SW 1271 (cell line): ENCODE measurements at places on chromosomes 6 and 20.

DNA sequence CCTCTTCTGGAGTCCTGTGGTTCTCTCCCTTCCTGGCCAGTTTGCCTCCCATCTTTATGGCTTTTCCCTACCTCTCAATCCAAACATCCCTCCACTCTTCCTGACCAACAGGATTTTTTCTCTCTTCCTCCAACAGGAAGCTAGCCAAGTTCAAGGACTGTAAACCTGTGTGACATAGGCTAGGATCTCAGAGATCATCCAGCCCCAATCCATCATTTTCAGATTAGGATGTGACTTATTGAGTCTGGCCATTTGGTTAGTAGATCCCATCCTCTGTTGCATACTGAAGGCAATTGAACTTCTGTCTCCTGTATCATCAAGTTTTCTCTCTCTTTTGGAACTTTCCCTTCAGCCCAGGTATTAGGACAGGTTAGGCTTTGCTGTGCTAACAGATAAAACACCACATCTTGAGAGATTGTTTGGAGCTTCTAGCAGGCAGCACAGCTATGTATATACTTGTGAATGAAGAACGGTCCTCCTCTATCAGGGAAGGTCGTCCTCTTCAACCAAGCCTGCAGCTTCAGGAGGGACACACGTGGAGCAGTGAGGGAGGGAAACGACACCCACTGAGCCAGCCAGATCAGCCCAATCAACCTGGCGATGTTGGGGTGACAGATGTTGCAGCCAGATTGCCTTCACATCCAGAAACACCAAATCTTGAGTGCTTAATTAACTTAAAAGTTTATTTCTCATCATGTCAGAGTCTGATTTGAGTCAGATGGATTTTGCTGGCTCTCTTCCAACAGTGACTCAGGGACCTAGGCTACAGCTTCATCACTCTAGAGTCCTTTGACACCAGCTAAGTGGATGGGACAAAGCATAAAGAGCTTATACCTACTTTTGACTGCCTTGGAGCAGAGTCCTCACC is 106.8 kb downstream of the GJA10 start:
- no peak for DNase-seq

DNA sequence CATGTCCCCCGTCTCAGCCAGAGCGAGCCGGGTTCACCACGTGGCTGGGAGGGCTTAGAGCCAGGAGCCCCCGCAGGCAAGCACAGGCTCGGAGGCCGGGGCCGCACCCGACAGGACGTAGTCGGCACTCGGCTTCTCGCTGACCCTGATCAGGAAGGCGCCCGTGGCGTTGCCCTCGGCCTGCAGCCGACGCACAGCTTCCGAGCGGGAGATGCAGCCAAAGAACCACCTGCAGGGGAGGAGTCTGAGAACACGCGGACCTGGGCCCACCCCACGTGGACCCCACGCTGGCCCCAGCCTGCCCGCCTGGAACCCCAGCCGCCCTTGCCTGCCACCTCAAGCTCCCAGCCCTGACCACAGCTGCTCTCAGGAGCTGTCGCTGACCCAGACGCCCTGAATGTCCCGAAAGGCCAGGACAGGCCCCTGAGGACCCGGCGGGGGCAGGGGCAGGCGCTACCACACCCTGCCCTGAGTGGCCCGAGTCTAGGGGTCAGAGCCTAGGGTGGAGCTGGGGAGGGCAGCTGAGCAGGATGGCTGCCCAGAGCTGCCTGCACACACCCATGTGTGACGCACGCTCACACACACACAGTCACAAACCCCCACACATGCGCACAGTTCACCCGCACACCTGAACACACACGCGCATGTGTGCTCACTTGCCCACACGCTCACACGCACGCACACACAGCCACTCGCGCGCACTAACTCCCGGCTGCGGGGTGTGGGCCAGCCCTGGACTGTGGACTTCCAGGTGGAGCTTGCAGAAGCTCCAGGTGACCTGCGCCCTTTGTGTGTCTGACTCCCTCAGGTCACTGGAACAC is 2.1 kb downstream of the PTK6 start:
- no peak for DNase-seq

- DNase-seq, result no peak
Measured at GRCh38 chr20:63829945-63830835, 874 bp downstream of the ZBTB46 start.

- no peak for DNase-seq
Measured at GRCh38 chr20:57977141-57977540, 251.3 kb downstream of the ANKRD60 start.

DNA sequence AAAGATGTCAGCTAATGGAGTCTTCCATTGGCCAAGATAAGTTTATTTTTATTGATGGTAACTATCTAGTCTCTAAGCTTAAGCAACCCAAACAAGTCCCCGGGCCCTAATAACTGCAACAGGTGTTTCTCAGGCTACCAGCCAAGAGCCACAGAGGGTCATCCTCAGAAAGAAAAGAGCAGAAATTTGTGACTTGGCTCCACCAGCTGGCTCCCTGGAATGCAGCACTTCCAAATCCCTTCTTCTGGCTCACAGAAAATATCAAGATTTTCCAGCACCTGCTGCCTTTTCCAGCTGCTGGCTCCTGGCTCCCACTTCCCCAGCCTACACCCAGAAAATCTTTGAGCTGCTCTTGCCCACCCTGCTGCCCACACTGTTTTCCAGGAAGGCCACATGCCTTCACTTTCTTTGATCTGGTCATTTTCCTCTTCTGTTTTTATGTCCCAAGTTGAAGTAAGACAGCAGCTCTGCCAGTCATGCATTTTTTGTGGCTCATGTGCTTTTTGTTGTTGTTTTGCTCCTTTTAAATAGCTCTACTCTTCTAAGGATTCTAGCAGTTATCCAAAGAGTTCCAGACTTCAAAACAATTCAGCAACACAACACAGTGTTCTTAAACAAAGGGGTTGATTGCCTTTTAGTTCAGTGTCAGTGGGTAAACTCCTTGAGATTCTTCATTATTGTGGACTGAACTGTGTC is 151.0 kb upstream of the SMLR1 start:
- DNase-seq, result no peak
